ENCODE measurements at places on chromosomes 12 and 14.

- DNase-seq = peak; percentile 51
Measured at GRCh38 chr12:76455582-76456345, 103.8 kb downstream of the OSBPL8 start.

DNA sequence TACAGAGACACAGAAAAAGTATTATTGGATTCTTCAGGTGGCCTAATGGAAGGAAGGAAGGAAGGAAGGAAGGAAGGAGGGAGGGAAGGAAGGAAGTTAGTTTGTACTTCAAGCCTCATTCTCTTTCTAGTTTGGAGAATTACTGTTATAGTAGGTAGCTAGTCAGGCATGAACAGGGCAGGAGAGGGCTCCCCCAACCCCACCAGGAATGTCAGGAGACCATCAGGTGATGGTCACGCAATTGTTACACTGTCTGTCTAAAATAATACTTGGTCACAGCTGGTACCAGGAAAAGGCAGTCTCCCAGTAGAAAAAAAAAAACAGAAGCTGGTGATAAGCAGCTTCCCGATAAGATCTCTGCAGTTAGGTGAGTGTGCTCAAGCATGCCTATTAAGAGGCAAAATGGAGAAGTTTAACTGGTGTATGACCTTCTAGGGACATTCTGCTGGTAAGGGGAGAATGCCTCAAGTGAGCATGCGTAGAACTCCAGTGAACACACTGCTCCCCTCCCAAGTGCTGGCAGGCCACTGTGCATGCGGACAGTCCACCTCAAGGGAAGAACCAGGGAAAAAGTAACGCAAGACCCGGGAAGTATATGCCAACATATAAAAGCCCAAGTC is 358.4 kb upstream of the SOX5 start:
- DNase-seq = no peak

DNA sequence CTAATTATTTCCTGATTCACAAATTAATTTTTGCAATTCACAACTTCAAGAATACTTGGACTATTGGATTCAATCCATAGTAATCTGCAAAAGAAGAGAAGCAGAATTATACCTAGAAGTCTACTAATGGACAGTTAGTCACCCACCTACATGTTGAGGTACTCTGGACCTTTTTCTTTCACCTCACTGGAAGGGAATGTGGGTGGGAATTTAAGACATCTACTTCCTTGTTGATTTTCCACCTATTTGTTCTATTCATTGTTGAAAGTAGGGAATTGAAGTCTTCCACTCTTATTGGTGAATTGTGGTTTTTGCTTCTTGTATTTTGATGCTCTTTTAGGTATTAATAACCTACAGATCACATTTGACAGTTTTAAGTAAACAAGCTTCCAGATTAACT is 11.0 kb downstream of the RESF1 start:
- no peak for DNase-seq

- DNase-seq = no peak
Measured at GRCh38 chr12:124737040-124737419, 126.6 kb downstream of the SCARB1 start.

GRCh38 chr12:40980427-40980961 is 207.6 kb upstream of the PDZRN4 start:
- DNase-seq = no peak

DNA sequence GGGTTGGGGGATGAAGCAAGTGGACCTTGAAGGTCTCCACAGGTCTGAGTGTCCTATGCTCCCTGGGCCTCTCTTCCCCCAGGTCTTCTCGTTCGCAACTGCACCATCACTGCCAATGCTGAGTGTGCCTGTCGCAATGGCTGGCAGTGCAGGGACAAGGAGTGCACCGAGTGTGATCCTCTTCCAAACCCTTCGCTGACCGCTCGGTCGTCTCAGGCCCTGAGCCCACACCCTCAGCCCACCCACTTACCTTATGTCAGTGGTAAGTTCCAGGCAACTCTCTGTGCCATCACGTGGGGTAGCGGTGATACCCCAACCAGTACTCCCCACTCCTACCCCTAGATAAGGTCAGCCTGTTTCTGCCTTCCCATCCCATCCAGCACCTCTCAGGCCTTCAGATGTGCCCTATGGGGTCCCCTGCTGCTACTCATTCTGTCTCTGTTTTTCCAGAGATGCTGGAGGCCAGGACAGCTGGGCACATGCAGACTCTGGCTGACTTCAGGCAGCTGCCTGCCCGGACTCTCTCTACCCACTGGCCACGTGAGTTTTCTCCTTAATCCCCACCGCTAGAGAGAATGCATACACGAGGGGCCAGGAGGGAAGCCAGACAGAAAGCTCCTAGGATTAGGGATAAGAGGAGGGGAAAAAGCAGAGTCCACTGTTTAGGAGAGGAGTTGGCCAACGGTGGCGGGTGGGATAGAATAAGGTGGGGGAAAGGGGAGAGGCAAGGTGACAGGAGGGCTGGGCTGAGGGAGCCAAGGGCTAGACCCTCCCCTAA is 1.6 kb upstream of the TAPBPL start:
- no peak for DNase-seq

DNA sequence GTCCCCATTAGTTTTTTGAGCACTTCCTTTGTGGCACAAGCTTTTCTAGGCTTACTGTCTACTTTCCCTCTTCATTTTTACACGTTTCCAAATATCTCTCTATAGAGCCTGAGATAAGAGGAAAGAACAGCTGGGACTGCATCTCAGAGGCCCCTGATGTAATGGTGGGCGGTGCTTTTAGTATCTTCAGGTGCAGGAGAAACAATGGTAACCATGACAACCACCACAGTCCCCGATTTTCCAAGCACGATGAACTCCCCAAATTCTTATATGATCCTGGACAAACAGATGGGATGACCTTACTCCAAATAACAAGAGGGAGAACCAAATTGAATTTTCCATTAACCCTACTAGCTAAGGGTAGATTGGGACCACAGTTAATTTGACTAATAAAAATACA is 103.3 kb downstream of the AEBP2 start:
- no peak for DNase-seq

- DNase-seq = no peak
Measured at GRCh38 chr14:99080306-99080705, 191.7 kb downstream of the BCL11B start.

DNA sequence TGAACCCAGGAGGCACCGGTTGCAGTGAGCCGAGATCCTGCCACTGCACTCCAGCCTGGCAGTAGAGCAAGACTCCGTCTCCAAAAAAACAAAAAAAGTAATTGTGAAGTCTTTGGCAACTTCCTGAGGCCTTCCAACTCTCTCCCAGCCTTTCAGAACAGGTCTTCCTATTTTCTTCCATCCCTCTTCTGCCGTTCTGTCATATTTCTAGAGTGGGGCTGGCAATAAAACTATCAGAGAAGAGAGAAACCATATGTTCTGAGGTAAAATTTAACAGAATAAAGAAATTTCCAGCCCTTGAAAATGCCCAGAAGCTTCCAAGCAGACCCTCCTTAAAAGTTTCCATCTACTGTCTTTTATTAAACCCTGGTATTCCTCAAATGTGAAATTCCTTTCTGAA is 100.4 kb downstream of the HMGA2 start:
- DNase-seq = no peak

- no peak for DNase-seq
Measured at GRCh38 chr14:81454572-81455218, 54.6 kb upstream of the STON2 start.

DNA sequence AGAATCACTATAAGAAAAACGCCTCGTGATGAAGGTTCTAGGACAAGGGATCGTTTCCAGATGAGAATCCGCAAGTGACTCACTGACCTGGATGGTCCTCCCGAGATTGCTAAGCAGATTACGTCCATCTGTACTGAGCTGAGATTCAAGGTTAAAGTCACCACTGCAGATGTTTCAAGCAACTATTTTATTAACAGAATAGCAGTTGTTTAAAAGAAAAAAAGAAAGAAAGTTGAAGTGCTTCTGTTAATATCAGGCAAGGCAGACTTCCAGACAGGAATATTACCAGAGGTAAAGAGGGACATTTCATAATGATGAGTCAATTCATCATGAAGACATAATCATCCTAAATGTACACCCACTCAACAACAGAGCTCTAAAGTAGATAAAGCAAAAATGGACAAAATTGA is 17.9 kb downstream of the PXN start:
- DNase-seq = no peak

DNA sequence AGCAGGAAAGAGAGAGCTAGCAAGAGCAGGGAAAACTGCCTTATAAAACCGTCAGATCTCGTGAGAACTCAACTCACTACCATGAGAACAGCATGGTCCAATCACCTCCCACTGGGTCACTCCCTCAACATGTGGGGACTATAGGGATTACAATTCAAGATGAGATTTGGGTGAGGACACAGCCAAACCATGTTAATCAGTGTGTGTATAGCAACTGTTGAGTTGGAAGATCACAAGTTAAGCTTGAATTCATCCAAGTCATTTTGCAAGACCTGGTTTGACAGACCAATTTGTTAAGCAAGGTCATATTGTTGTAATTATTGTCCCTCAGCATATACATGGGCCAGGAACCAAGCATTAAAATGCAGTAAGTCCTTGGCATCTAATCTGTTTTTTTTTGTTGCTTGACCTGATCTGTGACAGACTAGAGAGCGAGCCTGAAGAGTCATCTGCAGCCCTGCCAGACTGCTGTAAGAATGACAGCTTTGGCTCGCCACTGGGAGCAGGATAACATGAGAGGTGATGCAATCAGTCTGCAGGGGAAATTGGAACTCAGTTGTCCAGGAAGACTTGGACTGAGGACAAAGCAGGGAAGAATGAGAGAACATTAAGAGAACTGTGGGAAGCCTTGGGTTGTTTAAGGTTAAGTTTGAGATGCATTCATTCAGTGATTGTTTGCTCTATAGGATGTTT is 297.6 kb upstream of the SEL1L start:
- DNase-seq = no peak

All from NCI-H2081 (cell line).